ENCODE measurements at places on chromosomes 2 and 18.
A peak's percentile ranks its signal among the peaks of the same experiment; 100 is the strongest.

DNA sequence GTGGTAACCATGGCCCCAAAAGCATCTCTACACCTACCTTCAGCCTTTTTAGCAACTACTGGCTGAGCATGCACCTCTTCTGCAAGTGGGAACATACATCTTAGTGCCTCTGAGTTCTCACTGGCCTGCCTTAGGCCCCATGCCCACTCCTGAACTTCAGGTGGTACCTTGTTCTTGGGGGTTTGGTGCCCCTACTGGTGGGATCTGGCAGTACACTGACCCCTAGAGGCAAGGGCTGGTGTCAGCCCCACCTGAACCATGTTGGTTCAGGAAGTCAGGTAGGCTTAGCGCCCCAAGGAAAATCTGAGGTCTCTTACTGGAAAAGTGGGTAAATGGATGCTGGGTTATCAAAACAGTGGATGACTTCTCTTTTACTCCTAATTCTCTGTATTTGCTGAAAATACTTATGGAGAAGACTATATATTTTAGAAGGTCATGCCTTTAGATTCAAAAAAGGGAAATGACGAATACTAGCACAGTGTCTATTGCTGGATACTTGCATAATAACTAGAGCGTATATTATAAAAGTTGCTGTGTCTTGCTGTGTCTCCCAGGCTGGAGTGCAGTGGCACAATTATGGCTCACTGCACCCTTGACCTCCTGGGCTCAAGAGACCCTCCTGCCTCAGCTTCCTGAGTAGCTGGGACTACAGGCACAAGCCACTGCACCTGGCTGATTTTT is 84.6 kb downstream of the RAB31 start:
- DNase-seq = no peak

DNA sequence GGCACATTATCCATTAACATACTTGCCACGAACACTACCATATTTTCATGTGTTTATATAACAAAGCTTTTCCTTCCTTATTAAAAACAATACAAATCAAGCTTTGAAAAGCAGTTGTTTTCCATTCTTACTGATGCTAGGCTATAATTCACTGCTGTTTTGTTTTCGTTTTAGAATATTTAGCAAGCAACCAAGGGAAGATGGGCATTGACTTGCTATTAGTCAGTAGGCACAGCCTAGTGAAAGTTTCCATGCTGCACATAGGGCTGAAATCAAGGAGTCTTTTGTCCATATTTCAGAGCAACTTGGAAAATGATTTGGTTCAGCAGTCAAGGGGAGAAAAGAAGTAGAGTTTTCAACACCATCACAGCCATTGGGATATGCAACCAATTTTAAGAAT is 31.3 kb downstream of the BCL2 start:
- no peak for DNase-seq

DNA sequence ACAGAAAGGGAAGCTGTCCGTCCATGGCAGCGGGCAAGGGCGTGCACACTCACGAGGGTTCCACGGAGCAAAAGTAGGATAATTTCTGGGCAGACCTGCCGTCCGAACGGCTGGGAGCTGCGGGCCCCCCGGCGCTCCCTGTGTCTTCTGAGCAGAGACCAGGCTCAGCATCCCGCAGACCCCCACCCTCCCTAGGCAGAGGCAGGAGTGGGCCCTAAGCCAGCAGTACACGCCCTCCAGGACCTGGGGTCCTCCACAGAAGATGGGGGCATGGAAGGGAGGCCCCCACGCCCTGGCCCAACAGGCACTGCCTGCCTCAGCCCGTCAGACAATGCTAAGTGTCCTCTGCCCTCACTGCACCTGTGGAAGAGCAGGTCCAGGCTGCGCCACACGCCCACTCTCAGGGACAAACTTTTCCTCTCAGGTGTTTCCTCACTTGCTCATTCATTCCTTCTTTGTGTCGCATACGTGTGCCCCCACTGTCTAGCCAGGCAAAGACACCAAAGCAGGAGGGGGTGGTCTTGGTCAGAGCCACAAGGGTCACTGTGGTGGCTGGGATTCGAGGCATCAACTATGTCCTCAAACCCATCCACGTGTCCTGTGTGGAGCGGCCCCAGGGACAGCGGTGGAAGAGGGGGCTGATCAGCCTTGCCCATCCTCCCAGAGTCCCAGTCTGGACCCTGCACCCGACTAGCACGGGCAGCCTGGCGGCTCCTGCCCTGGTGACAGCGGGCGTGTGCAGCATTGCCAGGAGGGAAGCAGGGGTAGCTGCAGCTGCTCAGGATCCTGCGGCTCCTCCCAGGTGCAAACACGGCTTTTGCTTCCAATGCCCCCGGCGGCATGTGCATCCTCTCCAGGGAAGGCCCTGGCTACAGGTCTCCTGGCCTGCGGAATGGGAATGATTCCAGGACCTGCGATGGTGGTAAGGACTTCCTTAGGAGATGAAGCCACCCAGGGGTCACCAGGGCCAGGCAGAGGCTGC is 2.4 kb upstream of the GPC1 start:
- DNase-seq = no peak

DNA sequence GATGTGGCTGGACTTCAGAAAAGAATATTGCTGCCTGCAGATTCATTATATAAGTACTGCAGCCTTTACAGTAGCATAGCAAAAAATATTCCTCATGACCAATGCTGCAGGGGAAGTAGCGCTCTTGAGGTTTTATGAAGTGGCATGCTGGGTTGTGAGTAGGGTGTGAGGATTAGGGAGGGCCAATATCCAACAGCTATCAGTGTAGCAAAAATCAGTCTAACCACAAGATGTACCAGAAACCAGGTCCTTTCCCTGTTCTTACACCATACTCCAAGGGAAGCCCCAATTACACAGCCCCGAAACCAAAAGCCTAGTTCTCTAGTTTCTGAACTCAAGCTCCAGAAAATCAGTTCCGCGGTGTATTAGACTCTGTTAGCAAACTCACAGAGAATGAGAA is 1082.2 kb upstream of the DDX18 start:
- DNase-seq = no peak

DNA sequence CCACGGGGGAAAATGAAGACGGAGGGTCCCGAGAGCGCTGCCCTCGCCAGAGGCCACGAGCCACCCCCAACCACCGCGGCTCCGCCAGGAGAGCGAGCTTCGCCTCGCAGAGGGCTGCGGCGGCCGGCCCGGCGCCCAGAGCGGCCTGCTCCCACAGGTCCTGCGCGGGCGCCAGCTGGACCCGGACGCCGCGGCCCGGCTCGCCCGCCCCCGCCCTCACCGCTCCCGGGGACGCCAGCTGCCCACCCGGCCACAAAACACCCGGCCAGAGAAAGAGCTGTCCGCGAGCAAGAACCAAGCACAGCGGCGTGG is 709 bp downstream of the PTPN2 start:
- DNase-seq = no peak

DNA sequence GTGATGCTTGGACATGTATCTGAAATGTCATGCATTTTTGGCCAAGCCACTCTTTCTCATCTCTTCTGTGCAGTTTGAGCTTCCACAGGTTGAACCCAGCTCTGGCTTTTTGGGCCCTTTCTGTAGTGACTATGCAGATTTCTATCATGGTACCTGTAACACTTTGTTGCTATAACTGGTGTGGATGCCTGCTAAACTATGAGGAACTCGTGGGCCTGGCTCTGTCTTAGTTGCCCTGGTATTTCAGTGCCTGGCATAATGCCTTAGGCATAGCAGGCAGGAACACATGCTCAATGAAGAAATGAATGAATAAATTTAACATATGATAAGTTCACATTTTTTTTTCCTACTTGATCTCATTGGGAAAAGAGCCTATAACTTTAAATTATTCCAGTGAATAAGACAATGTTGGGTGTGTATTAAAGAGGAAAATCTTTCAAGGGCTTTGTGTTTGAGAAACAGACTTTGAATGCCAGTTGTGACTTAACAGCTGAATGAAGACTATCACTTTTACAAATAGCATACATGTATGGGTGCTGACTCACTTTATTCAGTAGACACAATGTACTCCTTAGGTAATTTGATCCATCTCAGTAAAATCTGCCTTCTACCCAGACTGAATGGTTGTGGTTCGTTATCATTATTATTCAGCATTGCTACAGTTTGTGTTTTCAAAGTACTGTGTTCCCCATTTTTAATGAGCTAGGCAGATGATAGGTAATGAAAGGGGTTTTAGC is 86.4 kb upstream of the MAP4K3 start:
- no peak for DNase-seq

GRCh38 chr18:3014503-3015203 is 1.7 kb upstream of the LPIN2 start:
- no peak for DNase-seq

DNA sequence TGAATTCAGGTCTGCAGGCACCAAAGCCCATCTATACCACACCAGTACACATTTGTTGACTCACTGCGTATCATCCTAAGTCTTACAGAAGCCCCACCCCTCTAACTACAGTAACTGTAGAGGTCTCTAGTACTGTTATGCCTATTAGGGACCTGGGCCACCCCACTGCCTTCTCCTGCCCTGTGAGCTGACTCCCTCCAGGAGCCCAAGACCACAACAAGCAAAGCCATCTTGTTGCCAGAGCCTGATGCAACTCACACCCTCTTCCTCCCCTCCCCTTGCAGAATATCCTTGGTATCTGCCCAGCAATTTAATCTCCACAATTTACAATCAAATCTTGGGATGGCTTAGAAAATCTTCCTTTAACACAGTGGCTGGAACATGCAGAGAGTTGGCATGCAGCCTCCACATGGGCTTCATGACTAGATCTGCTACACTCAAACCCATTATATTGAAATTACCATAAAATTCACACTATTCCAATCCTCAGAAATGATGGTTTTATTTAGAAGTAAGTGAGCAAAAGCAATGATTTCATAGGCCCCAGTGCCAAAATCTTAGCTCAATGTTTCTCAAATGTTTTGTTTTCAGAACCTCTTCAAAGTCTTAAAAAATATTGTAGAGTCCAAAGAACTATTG is 17.7 kb upstream of the CYP1B1 start:
- no peak for DNase-seq

- no peak for DNase-seq
Measured at GRCh38 chr18:49747876-49748275, 65.5 kb downstream of the ACAA2 start.

DNA sequence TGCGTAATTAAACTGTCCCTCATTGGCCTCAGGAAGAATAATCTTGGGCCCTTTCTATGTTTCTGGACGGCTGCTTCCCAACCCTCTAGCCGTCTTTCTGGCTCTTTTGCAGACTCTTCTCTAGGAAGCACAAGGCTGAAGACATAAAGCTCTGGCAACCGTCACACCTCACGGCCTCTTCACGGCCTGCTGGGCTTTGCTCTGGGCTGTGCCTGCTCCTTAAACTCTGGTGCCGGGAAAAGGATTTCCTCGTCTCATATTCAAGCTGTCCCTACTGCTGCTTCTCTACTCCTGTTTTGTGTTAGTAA is 36.0 kb upstream of the WIPF1 start:
- DNase-seq = no peak

GRCh38 chr2:159152128-159152778 is 134.2 kb downstream of the WDSUB1 start:
- no peak for DNase-seq

DNA sequence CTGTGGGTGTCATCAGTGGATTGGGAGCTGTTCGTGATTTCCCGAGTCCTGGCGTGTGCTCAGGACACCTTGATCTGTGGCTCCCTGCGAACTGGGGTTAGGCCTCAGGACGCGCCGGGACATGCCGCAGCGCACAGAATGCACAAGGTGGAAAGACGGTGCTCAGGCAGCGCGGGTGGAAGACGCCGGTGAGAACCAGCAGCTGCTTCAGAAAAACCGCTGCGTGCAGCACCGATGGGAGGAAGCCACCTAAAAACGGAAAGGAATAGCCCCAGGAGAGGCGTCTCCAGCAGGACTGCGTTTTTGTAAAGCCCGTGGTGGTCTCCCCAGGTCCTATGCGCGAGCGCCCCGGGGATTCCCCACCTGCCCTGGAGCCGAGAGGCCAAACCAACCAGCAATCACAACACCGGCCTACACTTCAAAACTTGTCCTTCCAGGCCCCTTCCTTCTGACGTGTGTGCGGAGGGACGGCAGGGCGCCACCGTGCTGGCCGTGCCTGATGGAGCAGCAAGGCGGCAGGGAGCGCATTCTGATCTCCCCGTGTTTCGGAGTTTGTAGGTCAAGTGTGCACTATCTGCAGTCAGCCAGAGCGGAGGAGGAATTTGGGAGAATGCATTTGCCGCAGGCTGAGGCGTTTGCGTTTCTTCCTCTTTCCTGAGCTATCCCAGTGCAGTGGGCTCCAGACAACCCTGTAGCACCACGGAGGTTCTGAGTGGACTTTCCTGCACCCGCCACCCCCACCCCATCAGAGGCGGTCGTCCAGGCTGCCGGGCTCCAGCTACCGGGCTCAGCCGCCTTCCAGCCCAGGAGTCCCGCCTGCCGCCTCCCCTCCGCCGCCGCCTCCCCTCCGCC is 32.2 kb downstream of the RTP5 start:
- DNase-seq = no peak

GRCh38 chr2:595831-596592 is 81.2 kb downstream of the TMEM18 start:
- no peak for DNase-seq

DNA sequence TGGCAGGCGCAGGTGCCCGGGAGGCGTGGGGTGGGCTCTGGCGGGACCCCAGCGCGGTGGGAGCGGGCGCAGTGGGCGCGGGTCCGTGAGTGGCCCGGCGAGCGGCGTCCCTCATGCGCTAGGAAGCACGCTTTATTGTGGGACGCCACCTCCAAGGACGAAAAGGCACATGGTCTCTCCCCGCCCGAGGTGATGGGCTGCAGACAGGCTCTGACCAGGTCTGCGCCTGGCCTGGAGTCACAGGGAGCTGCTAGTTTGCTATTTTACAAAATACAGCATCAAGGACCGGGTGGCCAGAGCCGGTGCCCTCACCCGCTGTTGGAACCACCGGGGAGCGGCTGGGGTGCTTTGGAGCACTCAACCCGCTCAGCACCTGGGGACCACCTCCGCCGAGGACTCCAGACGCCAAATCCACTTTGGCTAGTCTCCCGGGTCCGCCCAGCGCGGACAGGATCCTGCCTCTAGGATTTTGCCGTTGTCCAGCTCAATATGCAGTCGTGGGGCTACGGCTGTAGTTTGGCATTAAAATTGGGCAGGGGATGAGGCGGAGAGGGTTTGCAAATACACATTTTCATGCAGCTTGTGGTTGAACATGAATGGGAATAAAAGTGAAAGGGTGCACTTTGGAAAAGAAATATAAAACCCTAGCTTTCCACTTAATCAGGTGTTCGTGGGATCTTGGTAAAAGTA is 65.4 kb downstream of the LRRFIP1 start:
- DNase-seq = no peak

DNA sequence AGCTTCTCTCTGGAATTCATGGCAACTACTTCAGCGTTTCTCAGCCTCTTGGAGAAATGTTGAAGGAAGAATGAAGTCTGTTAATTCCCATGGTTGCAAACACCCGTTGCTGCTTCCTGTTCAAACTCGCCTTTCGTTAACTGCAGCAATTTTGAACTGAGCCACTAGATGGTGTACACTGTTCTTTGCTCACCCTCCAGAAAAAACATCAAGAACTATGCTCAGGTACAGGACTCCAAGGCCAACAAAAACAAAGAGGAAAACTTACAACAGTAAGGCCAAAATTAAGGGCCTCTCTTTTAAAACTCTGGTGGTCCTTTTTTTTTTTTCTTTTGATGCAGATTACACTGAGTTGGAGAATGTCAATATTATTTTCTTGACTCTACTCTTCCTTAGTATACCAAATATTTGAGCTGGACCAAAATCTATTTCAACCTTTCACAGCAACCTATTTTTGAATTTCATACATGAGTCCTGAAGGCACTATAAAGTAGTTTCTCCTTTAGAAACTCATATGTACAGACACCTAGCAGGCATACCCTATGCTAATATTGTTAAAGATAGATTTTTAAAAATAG is 58.2 kb downstream of the KLHL14 start:
- peak; percentile 7 for DNase-seq
